Ascending aorta (tissue), 2 donors: ENCODE measurements at places on chromosomes 12 and 14. TPM values are rescaled to one million over a fixed set of nuclear protein-coding genes. Genes with fewer than 3 reads are reported as not detected.

DNA sequence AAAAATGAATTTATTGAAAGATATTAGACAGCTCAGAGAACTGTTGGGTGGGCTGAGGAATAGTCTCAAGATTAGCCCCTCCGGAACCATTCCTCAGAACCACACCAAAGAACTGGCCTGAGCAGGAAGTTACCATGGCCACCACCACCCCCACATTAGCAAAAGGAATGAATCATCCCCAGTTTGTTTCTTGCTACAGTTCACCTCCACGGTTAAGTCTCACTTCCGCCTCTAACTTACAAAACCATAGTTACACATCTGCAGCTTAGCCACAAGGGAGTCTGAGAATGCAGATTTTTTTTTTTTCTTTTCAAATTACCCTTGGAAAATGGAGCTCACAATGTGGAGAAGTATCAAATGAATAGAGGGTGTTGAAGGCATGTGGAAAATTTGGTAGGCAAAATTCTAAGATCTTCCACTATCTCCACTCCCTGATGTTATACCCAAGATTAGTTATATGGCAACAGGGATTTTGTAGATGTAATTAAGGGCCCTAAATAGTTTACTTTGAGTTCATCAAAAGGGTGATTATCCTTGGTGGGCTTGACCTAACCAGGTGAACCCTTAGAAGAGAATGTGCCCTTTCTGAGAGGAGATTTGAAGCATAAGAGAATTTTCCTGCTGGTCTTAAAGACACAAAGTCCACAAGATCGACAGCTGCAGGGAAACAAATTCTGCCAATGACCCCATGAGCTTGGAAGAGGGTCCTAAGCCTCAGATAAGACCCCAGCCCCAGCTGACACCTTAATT is 129.8 kb upstream of the KRR1 start:
- H3K27ac ChIP-seq, result no peak overlapping the region
- H3K27me3 ChIP-seq, result no peaks in the 10 kb centered on the region
- no peak for DNase-seq
- H3K4me3 ChIP-seq, result no peak overlapping the region

DNA sequence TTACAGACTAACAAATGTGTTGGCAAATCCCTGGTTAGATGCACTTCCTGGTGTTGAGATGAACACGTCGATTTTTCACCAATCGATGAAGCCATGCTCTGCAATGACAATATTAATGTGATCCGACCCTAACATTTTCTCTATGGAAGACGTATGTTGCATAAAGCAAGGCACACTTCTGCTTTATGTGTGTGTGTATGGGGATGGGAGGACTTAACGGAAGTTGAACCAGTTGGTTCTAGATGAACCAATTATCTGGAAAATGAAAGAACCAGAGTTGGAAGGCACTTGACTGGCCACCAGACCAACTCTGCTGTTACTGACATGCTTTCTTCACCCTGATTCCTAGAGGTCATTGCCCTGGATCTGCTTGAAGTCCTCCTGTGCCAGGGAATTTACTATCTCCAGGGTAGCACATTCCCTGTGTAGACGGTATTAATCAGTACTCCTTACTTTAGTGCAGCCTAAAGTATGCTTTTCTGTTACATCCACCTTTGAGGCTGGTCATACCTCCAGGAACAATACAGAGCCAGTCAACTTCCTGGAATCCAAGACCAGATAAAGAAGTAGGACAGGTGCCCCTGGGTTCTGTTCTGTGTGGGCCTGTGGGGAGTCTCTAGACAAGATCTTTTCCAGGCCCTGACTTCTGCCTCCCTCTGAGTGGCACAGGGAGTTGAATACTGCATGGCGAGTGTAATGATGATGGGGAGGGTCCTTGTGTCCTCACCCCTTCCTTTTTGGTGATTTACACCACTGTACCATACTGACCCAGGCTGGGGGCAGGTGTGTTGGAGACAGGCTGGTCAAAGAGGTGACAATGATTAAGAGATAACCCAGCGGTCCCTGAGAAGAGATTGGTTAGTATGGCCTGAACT is 4.1 kb downstream of the SDR39U1 start:
- no peaks in the 10 kb centered on the region for H3K4me1 ChIP-seq
- no peaks in the 10 kb centered on the region for H3K27me3 ChIP-seq
- H3K4me3 ChIP-seq, result no peak overlapping the region
- peaks cover 66% of the 10 kb centered on the region for H3K36me3 ChIP-seq

- peak overlapping the region; percentile 20 for H3K27ac ChIP-seq
- H3K27me3 ChIP-seq, result no peaks in the 10 kb centered on the region
- DNase-seq, result no peak
- H3K36me3 ChIP-seq, result no peaks in the 10 kb centered on the region
- peaks cover 4% of the 10 kb centered on the region for H3K4me1 ChIP-seq
These were observed 6.3 kb downstream of the FLRT2 start for GRCh38 chr14:85535991-85536832.

The SYNJ2BP gene
- 8.8 TPM for total RNA-seq

The OASL gene
- total RNA-seq, result not detected
